ENCODE measurements at places on chromosomes 5 and 9.

DNA sequence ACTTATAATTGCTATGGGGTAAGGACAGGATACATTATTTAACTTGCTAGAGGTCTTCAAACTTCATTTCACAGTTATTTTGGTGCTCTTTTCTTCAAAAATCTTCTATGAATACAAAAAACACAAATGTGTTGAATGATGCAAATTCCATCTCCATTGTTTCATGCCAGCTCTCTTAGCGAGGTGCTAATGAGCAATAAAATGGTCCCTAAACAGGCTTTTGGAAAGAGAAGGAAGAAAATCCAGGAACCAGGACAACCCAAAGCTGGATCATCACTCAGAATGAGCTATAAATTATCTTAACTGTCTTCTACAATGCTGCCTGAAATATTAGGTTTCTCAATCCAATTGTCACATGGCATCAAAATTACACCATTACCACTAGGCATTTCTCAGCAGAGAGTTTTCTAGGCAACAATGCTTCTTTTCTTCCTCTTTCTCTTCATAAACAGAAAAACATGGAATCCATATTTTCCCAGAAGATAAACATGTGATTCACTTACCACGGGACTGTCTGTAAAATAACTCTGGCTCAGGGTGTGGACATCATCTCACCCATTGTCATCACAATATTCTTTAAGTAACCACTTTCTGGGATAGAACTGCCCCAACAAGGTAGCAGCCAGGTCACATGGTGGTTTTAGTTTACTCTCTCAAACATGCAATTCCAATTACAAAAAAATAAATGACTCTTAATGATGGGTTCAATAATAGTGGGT is 249.4 kb downstream of the NPR3 start:
- DNase-seq = no peak

DNA sequence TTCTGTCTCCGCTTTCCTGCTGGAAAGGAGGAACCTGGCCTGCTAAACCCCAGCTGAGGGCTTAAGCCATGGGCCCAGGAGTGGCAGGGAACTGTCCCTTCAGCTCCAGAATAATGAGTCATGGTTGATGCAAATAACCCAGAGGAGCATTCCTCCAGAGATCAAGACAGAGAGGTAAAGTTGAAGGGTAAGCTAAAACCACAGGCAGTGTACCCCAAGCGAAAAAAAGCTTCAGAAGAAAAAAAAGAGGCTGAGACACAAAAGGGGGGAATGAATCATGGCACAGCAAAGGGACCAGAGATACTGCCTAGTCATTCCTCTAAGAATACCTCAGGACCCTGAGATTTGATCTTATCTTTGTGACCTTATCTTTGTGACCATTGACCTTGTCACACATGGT is 199.5 kb upstream of the TAS2R1 start:
- DNase-seq = no peak

- peak; percentile 58 for DNase-seq
Measured at GRCh38 chr5:180831139-180832093, 28.8 kb upstream of the MGAT1 start.

DNA sequence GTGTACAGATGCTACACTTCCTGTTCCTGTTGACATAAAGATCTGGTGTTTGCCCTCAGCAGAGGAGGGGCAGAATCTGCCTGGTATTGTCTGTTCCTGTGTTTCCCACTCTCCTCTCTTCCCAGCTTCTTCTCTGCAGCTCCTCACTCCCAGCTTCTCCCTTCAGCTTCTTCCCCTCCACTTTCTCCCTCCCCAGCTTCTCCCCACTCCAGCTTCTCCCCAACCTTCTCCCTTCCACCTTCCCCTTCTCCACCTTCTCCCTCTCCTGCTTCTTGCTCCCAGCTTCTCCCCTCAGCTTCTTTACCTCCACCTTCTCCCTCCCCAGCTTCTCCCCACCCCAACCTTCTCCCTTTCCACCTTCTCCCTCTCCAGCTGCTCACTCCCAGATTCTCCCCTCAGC is 148.9 kb upstream of the IRX2 start:
- no peak for DNase-seq

GRCh38 chr5:16385516-16386090 is 80.0 kb downstream of the ZNF622 start:
- no peak for DNase-seq

DNA sequence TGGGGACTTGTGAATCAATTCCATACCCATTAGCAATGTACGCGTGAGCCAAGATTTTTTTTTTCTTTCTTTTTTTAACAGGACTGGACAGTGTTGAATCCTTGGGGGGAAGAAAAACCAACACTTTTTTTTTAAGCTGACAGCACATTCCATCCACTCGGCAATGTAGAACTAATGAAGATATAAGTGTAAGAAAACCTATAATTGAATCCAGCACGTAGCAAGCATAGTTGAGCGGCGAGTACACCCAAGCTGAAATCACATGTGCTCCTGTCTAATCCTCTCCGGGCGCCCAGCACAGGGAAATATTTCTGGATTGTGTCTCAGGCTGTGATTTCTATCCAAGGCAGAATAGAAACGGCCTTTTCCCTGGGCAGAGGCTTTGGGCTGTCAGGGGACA is 118.2 kb downstream of the BOD1 start:
- DNase-seq = no peak

DNA sequence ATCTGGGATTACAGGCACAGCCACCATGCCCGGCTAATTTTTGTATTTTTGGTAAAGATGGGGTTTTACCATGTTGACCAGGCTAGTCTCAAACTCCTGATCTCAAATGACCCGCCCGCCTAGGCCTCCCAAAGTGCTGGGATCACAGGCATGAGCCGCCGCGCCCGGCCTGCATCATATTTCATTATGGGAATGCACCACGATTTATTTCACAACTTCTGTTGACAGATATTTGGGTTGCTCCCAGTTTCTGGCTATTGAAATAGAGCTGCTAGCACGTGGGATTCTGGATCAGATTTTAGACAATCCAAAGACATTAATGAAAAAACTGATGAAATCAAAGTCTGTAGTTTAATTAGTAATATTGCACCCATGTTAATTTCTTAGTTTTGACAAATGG is 48.4 kb upstream of the FUBP3 start:
- DNase-seq = no peak

DNA sequence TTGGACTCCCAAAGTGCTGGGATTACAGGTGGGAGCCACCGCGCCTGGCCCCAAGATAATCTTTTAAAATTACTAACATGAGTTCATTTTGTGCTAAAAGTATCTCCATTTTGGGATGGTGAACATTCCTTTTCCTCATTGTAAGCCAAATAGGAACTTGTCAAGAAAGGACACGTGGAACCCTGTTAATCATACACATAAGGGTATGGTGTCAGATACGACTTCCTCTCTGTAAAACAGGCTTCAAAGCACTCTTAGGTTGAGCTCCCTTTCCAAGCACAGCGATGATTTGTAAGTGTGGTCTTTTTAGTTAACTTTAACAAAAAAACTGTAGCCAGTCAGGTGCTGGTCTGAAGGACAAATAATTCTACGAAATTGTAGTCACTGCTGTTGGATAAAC is 132.7 kb downstream of the UNC13B start:
- no peak for DNase-seq

DNA sequence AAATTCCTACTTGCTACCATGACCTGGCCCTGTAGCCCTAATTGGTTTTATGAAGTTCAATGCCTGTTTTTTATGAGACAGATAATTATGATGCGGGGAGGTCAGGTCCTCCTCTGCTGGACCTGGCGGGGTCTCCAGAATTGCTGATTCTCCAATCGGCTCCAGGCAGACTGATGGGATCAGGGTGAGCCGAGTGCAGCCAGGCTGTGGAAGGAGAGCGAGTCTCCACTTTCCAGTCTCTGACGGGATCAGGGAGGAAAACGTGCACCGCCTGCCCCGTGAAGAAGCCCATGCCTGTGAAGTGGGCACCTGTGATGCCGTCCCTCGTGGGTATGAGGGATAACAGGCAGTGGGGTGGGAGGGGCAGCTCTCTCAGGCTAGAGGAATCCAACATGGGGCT is 71.5 kb upstream of the HSPA9 start:
- DNase-seq = no peak

GRCh38 chr9:131982671-131983239 is 96.9 kb downstream of the MED27 start:
- no peak for DNase-seq

GRCh38 chr5:113505181-113505580 is 8.3 kb upstream of the YTHDC2 start:
- DNase-seq = no peak

- no peak for DNase-seq
Measured at GRCh38 chr9:113254991-113255390, 20.4 kb downstream of the CDC26 start.

DNA sequence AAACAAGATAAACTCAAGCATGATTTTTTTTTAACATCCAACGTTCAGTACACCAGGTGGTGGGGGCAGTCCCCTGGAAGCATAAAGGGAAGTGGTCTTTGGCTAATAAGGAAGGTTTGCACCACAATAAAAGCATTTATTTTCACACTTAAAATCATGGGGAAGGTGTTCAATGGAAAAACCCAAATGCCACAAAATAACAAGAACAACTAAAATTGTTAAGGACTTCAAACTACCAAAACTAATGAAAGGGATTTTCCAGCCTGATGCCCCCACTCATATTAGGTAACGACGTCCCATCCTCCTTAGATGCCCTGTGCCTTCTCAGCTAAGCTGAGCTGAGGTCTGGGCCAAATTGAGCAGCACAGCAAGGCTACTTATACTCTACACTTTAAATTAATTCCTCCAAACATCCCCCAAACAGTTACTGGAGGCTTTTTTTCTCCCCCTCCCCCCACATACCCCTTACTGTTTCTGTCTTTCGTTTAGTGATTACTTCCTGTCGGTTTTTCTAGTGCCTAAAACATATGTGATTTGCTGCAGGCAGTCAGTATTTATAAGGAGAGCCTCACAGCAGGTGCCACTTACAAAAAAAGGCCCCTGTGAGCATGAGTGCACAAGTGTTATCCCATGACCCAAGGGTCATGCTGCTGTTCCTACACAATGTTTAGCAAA is 259.7 kb upstream of the ZNF608 start:
- no peak for DNase-seq

DNA sequence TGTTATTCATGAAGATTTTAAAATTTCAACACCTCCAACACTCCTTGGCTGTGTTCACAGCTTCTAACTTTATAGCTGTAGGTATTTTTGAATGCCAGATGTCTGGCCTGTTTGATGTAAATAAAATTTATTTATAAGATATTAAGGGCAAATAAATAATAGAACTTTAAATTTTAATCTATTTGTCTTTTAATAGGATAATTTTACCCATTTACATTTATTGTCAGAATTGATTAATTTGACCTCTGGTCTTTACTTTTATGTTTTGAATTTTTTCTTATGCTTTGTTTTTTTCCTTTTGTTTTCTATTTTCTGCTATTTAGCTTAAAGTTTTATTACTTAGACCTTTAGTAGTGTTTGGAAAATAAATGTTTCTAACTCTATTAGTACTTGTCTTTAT is 94.6 kb downstream of the UGCG start:
- no peak for DNase-seq

- DNase-seq = no peak
Measured at GRCh38 chr9:69535911-69536310, 136.3 kb downstream of the APBA1 start.

- DNase-seq = no peak
Measured at GRCh38 chr5:124179819-124180218, 566.6 kb downstream of the ZNF608 start.

DNA sequence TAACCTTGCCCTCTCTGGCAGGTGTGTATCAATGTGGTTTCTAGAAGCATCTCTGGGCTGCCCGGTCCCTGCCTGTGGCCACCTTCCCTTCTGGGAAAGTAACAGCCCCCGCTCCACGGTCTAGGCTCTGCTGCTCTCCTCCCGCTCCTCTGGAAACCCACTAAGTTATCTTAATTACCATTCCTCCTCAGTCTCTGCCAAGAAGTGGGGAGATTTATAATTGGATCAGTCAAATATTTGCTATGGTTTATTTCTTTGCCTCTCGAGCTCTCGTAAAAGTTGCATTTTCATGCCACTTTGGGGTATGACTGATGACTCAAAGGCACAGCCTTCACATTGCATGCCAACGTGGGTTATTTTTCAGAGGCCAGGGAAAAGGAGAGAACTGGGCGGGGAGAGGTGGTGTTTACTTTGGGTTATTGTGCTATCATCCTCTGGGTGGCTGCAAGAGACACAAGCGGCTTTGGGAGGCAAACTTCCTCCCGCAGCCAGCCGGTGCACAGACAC is 205.3 kb upstream of the WWC1 start:
- DNase-seq = no peak

DNA sequence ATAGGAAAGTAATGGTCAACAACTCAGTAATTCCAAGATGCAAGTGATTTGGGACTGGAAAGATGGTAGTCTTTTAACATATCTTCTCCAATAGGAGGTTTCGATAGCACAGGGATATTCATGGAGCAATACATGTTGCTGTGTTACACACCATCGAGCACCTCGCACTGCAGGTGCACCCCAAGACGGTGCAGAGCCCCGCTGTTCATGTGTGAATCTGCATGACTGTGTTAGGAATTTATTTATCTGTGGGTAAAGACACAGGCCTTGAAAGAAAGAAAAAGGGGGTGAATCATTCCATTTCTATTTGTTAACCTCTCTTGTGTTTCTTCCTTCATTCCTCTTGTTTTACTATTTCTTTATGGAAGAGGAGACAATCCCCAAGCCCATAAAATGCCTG is 217.1 kb downstream of the EBF1 start:
- DNase-seq = no peak

DNA sequence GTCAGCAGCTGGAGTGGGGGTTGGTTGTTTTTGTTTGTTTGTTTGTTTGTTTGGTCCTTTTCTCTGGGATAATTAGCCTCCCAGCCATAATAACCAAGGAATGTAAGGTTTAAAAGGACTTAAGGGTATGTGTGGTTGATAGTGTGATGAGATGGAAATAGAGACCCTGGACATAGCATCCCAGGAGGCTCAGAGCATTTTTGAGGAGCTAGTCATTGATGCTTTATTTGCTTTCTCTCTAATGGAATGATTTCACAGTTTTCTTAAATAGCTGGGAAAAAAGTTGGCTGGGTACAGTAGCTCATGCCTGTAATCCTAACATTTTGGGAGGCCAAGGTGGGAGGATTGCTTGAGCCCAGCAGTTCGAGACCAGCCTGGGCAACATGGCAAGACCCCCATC is 45.1 kb downstream of the TTC1 start:
- no peak for DNase-seq

DNA sequence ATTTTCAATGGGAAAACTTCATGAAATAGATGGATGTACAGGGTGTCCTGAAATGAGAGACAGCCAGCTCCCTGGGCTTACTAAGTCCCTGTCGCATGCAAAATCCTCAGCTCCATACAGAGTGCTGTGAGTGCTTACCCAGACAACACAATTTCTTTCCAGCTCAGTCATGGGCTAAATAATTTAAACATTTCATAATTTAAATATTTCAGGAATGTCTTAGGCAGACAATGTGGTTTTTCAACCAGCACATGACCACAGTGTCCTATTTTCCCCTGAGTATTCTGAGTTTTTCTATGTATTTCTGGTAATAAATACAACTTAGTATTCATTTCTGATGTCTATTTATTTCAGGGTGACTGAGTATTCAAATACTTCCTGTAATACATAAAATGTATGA is 188.5 kb upstream of the SNX2 start:
- no peak for DNase-seq

Data from activated CD4-positive, CD25-positive, alpha-beta regulatory T cell (primary cell).